ENCODE measurements at places on chromosomes 7 and 10.
A peak's percentile ranks its signal among the peaks of the same experiment; 100 is the strongest.

- DNase-seq: no peak
These were observed 57.8 kb downstream of the BAMBI start for GRCh38 chr10:28734938-28735759.

DNA sequence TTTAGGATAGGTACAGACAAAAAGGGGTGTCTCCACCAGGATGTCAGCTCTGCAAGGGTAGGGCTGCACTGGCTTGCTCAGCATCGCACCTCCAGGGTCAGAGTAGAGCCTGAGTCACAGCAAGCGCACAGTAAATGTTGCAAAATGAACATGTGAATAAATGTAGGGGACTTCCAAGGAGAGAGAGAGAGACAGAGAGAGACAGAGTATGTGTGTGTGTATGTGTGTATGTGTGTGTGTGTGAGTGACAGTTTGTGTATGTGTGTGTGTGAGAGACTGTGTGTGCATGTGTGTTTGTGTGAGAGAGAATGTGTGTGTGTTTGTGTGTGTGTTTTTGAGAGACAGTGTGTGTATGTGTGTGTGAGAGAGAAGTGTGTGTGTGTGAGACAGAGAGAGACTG, 163.3 kb downstream of the RPS24 start:
- no peak for DNase-seq

DNA sequence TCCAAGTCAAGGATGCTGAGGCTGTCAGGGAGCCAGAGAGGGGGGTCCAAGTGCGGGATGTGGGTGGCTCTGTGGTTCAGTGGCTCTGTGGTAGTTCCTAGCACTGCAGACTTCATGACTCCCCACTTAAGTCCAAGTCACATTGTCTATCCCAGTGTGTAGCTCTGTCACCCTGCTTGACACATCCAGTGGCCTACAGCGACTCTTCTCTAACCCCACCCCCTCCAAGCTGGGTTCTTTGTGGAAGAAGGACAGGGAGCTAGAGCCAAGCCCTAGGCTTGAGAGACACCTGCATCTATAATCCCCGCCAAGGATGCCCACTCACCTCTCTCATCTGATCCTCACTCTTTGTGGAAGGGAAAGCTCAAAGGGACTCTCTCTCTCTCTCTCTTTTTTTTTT, 57.6 kb downstream of the ADCYAP1R1 start:
- DNase-seq: no peak

DNA sequence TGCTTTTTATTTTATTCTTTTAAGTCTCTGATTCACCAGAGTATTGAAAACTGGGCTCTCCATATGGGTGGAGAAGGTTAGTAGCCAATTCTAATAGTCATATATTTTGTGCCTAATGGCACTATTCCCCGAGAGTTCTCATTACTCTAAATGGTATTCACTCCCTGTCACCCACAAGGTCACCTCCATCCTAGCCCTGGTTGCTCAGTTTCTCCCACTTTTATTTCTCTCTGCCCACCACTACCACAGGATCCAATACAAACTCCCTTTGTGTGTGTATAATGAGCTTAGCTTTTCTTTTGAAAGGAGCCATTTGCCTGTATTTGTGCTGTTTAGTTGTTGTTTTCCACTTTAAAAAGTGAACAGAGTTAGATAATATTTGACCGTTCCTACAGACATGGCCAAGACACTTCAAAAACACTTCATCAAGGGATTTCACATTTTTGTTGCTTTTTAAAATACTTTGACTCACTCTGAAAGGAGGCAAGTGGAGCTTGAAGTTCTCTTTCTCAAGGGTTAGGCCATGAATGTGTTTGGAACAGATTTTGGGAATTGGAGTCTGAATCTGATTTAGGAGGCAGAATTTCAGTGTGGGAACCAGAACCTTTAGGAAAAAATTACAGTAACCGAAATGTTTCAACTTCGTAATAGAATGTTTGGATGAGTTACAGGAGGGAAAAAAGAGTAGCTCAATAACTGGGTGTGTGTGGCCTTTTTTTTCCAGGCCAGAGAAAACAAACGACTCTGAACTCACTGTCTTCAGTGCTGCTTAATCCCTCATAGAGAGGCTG, 321.3 kb downstream of the BICC1 start:
- no peak for DNase-seq

GRCh38 chr10:43781480-43782361, 133.0 kb upstream of the ZNF32 start:
- peak; percentile 59 for DNase-seq

DNA sequence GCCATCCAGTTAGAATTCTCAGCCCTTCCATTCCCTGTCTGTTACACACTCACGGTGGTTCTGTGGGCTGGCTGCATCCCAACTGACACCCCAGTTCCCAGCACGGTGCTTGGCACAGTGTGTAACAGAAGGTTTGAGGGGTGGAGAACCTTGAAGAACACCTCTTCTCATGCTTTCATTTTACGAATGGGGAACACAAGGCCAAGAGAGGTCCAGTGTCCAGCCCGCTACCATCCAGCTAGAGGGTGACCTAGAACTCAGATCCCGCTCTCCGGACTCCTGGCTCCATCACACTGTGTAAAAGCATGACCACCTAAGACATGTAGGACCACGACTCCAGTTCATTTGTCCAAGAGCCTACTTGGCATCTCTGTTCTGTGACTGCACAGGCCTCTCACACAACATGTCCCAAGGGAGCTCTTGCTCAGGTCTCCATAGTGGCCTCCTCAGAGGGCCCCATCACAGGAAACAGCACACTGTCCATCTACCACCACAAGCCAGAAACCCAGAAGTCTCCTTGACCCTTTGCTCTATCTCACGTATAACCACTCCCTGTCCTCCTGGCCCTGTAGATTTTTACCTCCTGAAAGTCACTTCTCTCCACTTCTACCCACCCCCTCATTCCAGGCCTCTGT, 2.8 kb upstream of the CDH23 start:
- no peak for DNase-seq

DNA sequence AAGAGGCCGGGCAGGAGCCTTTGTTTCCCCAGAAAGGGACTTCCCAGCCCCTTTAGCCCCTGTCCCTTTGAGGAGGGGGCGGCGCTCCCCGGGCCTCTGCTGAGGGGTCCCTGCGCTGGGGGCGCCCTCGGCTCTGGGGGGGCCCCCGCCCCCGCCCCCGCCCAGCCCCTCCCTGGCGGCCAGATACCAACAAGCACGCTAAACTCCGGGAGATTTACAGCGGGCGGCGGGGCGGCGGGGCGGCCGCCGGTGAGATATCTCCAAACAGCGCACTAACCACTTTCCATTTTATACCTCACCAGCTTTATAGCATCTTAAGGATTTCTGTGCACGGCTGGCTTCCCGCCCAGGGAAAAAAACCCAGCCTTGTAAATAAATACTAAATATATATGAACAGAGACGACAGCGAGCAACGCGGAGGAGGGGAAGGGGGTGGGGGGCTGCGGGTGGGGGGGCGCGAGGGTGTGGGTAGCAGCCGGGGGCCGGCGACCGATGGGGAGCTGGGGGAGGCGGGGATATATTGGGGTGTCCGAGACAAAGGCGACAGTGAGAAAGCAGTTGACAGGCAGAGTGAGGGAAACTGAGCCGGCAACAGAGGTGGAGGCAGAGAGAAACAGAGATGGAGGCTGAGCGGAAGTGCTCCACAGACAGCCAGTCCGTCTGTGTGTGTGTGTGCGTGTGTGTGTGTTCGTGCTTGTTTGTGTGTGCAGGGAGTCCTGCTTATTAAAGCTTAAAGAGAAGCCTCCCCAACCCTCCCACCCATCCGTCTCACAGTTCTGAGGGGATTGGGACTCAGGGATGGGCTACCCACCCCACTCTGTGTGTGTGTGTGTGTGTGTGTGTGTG, 85.8 kb downstream of the HIF1AN start:
- peak; percentile 13 for DNase-seq

- no peak for DNase-seq
These were observed 81.0 kb downstream of the EZH2 start for GRCh38 chr7:148803094-148803493.

GRCh38 chr10:76544789-76545188, 1092.8 kb downstream of the KCNMA1 start:
- no peak for DNase-seq

DNA sequence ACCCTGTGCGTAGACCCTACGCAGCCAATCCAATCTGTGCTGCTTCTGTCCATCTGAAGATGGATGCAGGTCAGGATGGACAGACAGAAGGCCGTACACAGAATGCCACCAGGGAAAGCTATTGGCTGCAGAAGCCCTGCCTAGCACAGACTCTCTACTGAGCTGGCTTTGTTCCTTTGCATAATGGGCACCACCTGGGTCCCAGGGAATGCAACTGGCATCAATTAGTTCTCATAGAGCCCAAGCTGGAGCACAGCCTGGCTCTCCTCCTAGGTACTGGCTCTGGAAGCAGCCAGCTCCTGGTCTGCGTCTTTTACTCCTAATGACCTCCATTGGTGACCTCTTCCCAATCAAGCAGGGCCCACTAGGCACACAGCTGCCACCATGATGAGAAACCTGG, 26.8 kb upstream of the CACUL1 start:
- no peak for DNase-seq

- DNase-seq: no peak
These were observed 62.1 kb downstream of the OR13A1 start for GRCh38 chr10:45253183-45253914.

DNA sequence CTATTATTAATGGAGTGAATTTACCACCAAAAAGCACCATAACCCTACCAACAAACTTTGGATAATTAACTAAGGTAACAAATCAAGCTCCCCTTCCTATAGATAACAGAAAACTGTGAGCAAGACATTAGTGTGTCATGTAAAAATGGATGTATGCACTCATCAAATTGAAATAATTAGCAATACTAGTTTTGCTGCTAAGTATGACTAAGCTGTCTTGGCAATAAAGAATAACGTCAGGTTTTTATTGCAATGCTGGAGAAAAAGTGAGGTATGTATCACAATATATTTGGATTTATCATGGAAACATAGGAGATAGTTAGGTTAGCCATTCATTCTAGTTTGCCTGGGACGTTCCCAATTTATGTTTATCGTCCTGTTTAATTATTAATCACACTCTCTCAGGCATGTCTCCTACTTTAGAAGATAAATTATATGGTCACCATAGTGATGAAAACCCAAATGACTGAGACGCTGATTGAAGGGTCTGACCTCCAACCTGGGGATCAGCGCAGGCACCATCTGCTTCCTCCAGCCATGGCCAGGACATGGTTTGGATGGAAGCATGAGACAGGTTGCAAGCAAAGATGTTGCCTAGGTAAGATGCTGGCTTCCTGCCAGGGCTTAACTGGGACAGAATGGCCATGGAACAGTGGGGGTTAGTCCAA, 125.6 kb downstream of the FANK1 start:
- no peak for DNase-seq

- peak; percentile 8 for DNase-seq
These were observed at the start of gene PDK4 for GRCh38 chr7:95596198-95597063. Gene PDK4 (minus strand): TSS chr7:95596516. CDS start chr7:95596293, 223 bp downstream.

- no peak for DNase-seq
These were observed 253.9 kb upstream of the FZD8 start for GRCh38 chr10:35896001-35896400.

DNA sequence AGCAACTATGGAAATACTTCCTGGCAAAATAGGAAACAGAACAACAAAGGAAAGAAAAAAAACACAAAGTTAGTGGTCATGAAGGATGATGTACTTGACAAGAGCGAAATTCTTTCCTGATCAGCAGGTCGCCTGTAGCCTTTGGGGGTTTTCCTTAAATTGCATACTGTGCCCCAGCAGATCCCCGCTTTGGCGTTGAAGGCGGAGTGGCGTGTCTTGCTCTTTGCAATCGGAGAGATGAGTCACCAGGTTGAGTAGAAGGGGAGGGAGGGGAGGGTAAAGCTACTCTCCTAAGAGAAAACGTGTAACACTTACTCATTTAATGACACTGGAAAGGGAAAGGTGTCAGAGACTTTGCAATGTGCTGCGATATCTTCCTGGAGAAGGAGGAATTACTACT, 587.2 kb downstream of the SORCS1 start:
- no peak for DNase-seq

DNA sequence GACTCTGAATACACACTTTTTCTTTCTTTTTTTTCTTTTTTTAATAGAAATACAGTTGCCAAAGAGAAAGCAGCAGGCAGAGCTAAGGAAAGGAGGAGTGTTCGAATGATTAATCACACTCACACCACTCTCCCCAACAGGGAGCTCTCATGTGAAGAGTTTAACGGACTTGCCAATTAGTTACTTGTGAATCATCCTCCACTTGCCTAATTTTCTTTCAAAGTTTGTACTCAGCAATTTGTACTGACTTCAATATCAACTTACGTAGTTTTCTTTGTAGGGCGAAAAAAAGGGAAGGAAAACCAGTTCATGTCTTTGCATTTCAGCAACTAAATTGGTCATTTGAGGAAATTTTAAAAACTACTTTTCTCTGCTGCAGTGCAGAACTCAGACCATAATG, 109.2 kb downstream of the PIP4K2A start:
- no peak for DNase-seq

DNA sequence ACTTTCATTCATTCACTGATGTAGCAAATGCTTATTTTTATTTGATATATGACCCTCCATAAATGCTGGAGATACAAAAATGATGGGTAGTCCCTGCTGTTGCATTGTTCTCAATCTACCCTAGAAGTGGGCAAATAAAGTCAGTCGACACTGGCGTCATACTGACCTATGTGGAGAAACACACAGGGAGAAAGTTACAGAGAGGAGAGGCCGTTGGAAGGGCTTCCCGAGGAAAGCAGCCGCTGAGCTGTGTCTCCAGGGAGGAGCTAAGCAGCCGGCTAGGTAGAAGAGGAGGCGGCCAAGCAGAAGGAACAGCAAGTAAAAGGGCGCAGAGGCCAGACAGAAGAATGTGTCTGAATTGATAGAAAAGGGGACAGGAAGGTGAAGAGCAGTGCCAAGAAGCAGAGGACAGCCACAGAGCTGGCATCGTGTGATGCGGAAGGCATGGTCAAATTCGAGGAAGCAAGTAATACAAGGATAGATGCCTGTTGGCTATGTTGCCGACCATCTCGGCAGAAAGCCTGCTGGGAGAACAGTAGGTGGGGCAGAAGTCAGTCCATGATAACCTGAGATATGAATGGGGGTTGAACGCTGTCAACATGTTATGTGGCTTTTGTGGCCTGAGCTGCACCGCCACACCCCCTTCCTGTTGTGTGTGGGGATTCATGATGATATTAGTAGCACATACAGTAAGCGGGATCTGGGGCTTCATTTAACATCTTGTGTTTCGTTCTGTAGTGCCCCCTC, 25.9 kb downstream of the ST8SIA6 start:
- DNase-seq: peak; percentile 54

GRCh38 chr7:94432281-94432670, 37.6 kb downstream of the COL1A2 start:
- DNase-seq: no peak

GRCh38 chr7:158408318-158408920, 179.2 kb downstream of the PTPRN2 start:
- no peak for DNase-seq

GRCh38 chr10:127196282-127197153, at the start of gene INSYN2A:
Gene INSYN2A (minus strand): TSS chr10:127196591. CDS start chr10:127176395, 20,196 bp downstream.
- no peak for DNase-seq
